Adrenal gland (tissue), 19 donors: ENCODE measurements at places on chromosomes 16 and 17. TPM values are rescaled to one million over a fixed set of nuclear protein-coding genes. Genes with fewer than 3 reads are reported as not detected.

Gene MMP2
- 78.0 TPM for total RNA-seq

GRCh38 chr16:73000020-73000906 is 47.7 kb downstream of the ZFHX3 start:
- H3K27me3 ChIP-seq, result no peaks in the 10 kb centered on the region
- no peak overlapping the region for H3K27ac ChIP-seq
- no peaks in the 10 kb centered on the region for H3K36me3 ChIP-seq
- H3K4me3 ChIP-seq, result no peak overlapping the region
- DNase-seq, result no peak
- H3K4me1 ChIP-seq, result no peaks in the 10 kb centered on the region

GRCh38 chr16:67506468-67506867 is 22.2 kb upstream of the RIPOR1 start:
- no peak for DNase-seq
- no peaks in the 10 kb centered on the region for H3K36me3 ChIP-seq
- no peaks in the 10 kb centered on the region for H3K4me1 ChIP-seq
- no peak overlapping the region for H3K27ac ChIP-seq
- H3K4me3 ChIP-seq, result no peak overlapping the region

DNA sequence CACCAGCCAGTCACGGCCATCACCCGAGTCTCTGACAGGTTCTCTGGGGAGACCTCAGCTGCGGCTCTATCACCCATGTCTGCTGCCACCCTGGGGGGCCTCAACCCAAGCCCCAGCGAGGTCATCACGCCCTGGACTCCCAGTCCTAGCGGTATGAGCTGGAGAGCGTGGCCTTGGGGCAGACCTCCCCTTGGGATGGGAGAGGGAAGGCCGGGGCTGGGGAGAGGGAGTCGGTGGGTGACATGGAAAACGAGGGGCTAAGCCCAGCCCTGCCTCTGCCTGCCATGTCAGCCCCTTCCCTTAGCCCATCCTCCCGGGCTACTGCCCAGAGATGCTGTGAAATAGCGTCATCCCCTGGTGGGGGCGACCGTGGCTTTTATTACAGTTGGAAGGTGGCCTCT is 8.7 kb downstream of the SMTNL2 start:
- no peak overlapping the region for H3K27ac ChIP-seq
- no peak overlapping the region for H3K4me3 ChIP-seq
- no peaks in the 10 kb centered on the region for H3K27me3 ChIP-seq
- H3K36me3 ChIP-seq, result no peaks in the 10 kb centered on the region

DNA sequence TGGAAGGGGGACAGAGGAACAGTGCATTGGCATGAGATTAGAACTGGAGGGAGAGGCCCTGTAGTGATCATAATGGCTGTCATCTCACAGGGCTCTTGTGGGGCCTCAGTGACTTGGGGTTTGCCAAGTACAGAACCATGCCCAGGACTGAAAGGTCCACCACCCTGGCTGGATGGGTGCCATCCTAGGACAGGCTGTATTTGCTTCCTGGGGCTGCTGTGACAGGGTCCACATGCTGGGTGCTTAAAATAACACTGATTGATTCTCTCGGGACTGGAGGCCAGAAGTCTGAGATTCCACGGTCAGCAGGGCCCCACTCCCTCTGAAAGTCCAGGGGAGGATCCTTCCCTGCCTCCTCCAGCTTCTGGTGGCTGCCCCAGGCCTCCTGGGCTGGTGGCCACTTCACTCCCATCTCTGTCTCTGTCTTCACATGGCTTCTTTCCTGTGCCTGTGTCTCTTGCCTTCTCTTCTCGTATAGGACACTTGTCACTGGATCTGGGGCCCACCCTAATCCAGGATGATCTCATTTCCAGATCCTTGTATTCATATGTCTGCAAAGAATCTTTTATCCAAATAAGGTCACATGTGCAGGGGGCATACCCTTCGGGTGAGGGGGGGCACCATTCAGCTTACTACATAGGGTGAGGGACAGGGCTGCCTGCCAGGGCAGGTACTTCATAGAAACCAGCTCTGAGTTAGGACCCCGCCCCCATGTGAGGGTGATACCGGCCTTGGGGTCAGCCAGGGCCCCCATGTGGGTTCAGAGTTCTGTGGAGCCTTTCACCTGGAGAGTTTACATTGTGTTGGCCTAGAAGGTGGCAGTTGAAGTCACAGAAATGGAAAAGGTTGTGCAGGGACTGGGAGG is 52.6 kb downstream of the USP22 start:
- peaks cover 6% of the 10 kb centered on the region for H3K4me1 ChIP-seq
- H3K36me3 ChIP-seq, result no peaks in the 10 kb centered on the region
- H3K4me3 ChIP-seq, result no peak overlapping the region
- no peak overlapping the region for H3K27ac ChIP-seq
- H3K27me3 ChIP-seq, result no peaks in the 10 kb centered on the region

DNA sequence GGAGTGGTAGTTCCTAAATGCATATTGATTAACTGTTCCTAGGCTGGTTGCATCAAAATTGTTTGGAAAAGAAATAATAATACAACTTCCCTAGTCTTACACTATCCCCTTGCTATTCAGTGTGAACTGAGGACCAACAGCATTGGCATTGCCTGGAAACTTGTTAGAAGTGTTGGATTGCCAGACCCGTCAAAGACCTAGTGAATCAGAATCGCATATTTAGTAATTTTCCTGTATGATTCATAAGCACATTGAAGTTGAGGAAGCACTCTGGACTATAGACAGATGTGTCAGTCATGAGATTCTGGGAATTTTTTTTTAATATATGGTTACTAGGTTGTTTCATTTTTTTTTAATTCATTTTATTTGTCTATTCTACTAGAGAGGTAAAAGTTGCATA is 34.7 kb upstream of the KCNJ16 start:
- H3K4me1 ChIP-seq, result no peaks in the 10 kb centered on the region
- H3K4me3 ChIP-seq, result no peak overlapping the region
- no peak overlapping the region for H3K27ac ChIP-seq
- H3K27me3 ChIP-seq, result no peaks in the 10 kb centered on the region

DNA sequence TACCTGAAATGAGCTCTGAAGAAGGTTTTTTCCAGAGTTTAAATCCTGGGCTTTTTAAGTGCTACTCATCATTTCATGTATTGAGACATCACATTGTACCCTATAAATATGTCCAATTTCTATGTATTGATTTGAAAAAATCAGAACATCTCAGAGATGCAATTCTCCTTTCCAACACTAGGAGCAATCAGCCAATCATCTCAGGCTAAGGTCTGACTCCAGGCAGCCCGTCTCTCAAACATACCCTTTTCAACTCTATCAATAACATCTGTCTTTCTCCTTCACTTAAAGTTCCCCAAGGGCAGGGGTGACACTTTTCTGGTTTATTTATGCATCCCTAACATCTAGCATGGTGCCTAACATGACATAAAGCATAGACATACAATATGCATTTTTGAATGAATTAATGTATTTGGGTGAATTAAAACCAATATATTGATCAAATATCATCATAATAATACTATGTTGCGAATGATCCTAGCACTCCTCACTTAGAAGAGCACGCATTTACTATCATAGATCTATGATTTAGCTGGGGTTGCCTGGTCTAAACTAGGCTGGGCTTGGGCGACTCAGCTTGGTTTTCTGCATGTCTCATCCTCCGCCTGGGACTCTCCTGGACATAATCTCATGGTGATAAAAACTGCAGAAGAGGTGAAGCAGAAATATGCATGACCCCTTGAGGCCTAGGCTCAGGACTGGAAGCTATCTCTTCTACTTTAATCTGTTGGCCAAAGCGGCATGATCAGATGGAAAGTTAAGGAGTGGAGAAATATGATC is 5.2 kb upstream of the CDH11 start:
- H3K27me3 ChIP-seq, result peaks cover 6% of the 10 kb centered on the region
- H3K4me1 ChIP-seq, result peaks cover 14% of the 10 kb centered on the region
- no peaks in the 10 kb centered on the region for H3K36me3 ChIP-seq
- no peak overlapping the region for H3K27ac ChIP-seq

DNA sequence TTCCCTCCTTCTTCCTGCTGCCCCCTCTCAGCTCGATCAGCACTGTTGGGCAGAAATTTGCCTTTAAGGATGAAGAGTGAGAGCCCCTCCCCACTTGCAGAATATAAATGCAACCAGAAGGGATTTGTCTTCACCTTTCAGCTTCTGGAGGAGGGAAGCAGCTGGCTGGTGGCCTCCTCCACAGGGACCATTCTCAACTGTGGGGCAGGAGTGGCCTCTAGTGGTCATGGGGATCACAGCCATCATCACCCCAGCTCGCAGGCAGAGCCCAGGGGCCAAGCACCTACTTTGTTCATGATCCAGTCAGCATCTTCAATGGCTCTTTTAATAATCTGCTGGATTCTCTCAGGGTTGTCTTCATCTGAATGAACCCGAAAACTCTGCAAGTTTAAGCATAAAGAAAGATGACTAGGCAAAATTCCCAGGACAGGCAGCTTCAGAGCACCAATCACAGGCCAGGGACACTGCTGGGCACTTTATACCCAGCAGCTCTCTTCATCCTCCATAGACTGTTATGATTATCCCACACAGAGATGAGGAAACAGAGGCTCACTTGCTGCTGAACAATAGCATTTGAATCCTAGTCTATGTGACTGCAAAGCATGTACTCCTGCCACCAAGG is 13.1 kb downstream of the LYRM9 start:
- H3K27ac ChIP-seq, result no peak overlapping the region
- DNase-seq, result peak; percentile 83
- no peaks in the 10 kb centered on the region for H3K27me3 ChIP-seq
- H3K4me3 ChIP-seq, result no peak overlapping the region

Gene TMEM235
- not detected for total RNA-seq

Gene GFAP
- total RNA-seq, result 1.7 TPM

Gene CFAP97D1
- 0.28 TPM for total RNA-seq

DNA sequence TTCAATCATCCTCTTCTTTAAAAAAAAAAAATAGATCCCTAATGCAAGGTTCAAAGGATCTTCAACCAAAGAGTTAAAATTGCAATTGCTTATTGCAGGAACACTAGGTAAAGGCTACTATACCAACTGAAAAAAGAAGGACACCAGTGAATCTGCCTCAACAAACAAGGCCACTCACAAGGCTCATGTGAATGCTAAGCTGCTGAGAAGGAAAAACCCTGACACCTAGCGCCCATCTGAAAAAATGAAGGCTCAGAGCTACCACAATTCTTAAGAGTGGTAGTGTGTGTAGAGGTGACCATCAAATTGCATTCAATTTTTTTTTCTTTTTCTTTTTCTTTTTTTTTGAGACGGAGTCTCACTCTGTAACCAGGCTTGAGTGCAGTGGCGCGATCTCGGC is 201.6 kb upstream of the C17orf78 start:
- H3K27me3 ChIP-seq, result no peaks in the 10 kb centered on the region
- no peak overlapping the region for H3K4me3 ChIP-seq
- H3K36me3 ChIP-seq, result no peaks in the 10 kb centered on the region
- H3K4me1 ChIP-seq, result no peaks in the 10 kb centered on the region
